ENCODE measurements at places on chromosomes 3 and 15.

- no peak for DNase-seq
Observed at GRCh38 chr15:99143655-99144610, 39.1 kb downstream of the SYNM start.

- no peak for DNase-seq
Observed at GRCh38 chr15:96332637-96333121, 2.2 kb downstream of the NR2F2 start.

DNA sequence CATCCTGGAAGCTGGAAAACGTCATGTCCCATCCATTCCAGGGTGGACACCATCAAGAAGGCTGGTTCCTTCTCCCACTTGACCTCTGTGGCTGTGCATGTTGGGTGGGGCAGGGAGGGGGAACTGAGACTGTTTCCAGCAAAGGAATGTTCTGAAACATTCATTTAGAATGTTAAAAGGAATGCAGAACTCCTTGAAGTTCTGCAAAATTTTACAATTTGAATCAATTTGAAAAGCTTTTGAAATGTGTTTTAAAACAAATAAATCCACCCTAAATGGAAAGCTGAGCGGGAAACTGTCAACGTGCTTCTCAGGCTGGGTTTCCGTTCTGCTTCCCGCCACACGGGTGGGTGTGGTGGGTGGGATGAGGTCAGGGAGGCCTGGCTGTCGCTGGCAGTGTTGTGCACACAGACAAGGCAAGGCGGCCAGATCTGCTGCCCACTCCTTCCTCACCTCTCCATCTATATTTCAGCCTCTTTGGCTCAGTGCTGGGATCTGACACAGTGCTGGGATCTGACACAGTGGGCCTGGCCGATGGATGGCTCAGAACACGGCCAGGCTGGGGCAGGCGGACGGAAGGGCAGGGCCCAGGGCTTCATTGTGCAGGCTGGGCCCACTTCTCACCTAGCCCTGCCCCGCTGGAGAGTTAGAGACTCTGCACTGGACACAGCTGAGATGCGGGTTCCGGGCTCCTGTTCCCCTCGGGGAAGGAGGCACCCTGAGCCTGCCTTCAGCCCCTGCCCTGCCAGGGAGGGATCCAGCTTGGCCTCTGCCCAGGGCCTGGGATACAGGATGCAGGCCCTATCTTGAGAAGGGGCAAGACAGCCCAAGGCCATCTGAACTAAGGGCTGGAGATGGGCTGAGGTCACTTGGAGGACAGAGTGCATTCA is 110.4 kb downstream of the TMEM266 start:
- DNase-seq = no peak

- no peak for DNase-seq
Observed at GRCh38 chr15:52417521-52417920, 111.2 kb downstream of the MYO5A start.

DNA sequence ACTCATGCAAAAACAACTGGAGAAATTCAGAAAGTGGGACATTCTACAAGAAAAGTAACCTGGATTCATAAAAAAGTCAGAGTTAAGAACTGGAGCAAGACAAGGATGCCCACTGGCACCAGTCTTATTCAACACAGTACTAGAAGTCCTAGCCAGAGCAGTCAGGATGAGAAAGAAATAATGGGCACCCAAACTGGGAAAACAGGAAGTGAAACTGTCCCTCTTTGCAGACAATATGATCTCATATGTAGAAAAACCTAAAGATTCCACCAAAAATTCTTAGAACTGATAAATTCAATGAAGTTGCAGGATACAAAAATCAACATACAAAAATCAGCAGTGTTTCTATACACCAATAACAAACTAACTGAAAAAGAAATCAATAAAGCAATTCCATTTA is 37.4 kb downstream of the TXNRD3 start:
- no peak for DNase-seq

GRCh38 chr15:67883234-67883773 is 43.5 kb upstream of the RNU6-1 start:
- no peak for DNase-seq

DNA sequence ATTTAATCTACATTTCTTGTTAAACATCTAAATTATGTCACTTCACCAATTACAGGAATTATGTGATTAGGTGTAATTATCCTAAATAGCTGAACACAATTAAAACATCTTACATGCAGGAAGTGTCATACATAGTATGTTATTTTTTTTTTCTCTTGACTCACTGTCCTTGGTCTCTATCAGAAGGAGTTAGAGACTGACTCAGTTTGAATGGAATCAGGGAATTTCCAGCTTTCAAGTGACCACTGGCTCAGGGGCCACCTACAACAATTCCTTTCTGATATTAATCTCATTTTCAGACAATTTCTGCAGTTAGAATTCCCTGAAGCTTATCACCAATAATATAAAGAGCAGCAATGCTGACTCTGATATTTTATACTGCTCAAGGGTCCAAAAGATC is 400.7 kb downstream of the ROBO1 start:
- no peak for DNase-seq

GRCh38 chr3:148816427-148816826 is 11.2 kb upstream of the CPB1 start:
- DNase-seq = no peak

DNA sequence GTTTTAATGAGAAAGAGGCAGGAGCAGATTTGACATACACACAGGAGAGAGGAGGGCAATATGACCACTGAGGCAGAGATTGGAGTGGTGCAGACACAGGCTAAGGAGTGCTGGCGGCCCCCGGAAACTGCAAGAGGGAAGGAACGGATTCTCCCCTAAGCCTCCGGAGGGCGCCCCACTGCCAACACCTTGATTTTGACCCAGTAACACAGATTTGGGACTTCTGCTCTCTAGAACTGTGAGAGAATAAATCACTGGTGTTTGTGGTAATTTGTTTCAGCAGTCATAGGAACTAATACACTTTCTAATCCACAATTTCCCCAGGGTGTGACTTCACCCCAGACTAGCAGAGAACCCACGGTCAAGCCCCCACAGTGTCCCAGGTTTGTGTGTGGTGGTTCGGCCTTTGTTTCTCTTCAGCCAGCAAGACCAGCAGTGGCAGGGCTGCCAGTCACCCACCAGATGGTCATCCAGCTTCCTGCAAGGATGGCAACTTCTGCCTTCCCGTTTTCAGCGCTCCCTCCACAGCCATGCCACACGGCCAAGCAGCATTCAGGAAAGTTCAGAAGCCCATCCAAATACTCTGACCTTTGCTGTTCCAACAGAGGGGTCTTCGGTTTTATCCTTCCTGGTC is 23.6 kb upstream of the TSPAN3 start:
- no peak for DNase-seq

- no peak for DNase-seq
Observed at GRCh38 chr15:85704066-85704465, 90.7 kb downstream of the KLHL25 start.

DNA sequence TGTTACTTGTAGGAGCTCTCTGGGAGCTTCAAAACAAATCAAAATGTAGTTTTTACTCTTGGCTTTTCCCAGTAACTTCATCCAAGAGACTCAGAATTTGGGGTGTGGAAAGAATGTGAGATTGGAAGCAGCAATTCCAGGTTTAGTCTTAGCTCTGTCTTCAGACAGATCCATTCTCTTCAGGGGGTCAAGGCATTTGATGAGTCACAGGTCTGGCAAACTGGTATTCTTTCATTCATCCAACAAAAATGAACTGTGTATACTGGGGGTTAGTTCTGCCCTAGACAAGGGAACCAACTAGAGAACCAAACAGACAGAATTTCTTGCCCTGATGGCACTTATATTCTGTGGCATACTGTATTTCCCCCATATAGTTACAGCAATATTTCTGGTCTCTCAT is 36.3 kb upstream of the CADPS start:
- DNase-seq = no peak

GRCh38 chr3:99990179-99990578 is 124.1 kb downstream of the FILIP1L start:
- DNase-seq = no peak

GRCh38 chr3:72229952-72230351 is 445.0 kb upstream of the PROK2 start:
- DNase-seq = no peak

GRCh38 chr15:81886591-81886990 is 159.2 kb downstream of the MEX3B start:
- no peak for DNase-seq

GRCh38 chr15:28918141-28918983 is 32.6 kb downstream of the APBA2 start:
- no peak for DNase-seq

GRCh38 chr3:63585927-63586326 is 66.5 kb upstream of the SNTN start:
- no peak for DNase-seq

DNA sequence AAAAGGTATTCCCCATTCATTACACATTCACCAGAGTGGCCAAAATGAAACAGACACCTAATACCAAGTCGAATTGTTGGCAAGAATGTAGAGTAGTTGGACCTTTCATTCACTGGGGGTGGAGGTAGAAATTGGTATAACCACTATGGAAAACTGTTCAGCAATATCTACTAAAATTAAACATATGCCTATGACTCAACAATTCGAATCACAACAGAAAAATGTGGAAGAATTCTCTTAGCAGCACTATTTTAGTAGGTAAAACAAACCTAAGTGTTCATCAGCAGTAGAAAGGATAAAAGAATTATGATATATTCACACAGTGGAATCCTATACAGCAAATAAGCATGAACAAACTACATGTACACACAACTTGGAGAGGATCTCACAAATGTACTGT is 30.6 kb downstream of the POLG start:
- DNase-seq = no peak

DNA sequence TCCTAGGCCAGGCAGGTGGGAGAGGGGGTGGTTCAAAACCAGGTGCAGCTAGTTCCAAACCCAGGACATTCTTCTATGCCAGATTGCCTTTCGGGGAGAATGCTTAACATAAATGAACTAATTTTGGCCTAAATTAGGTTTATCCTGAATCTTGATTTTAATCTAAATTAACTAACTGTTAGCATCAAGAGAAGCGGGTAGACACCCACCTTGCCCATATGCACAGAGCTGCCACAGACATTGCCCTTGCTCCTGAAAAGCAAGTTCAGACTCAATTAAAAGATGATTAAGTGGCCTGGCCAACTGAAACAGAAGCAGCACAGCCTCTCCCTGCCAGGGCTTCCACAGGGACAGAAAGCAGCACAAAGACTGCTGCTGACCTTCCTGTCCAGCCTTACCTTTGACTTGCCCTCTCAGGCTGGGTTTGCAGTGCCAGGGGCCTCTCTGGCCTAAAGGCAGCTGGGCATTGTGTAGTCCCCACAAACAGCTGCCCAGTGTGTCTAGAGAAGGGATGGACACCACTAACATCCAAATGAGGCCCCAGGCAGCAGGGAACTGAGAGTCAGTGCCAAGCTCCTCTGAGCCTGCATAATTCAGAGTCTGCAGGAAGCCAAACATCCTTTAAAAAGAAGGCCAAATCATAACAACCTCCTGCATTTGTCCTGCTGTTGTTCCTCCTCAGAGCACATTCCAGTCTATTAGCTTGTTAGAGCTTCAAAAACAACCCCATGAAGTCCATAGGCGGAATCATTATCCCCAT is 15.4 kb upstream of the OXTR start:
- DNase-seq = peak; percentile 46

- no peak for DNase-seq
Observed at GRCh38 chr3:147412917-147413685, 3.9 kb downstream of the ZIC1 start.

DNA sequence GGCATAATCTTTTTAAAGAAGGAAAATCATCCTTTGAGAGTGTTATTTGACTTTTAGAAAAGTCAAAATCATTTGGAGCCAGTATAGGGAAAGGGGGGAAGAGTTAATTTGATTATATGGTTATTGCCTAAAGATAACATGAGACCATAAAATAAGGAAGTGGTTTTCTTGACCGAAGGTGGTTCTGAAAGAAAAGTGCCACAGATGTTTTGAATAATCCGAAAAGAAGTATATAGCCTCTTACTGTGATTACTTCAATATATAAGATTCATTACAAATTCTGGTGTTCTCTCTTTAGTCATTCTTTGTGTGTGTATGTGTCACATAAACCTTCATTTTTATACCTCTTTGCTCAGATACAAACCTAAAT is 1.1 kb downstream of the DNAJB11 start:
- no peak for DNase-seq

DNA sequence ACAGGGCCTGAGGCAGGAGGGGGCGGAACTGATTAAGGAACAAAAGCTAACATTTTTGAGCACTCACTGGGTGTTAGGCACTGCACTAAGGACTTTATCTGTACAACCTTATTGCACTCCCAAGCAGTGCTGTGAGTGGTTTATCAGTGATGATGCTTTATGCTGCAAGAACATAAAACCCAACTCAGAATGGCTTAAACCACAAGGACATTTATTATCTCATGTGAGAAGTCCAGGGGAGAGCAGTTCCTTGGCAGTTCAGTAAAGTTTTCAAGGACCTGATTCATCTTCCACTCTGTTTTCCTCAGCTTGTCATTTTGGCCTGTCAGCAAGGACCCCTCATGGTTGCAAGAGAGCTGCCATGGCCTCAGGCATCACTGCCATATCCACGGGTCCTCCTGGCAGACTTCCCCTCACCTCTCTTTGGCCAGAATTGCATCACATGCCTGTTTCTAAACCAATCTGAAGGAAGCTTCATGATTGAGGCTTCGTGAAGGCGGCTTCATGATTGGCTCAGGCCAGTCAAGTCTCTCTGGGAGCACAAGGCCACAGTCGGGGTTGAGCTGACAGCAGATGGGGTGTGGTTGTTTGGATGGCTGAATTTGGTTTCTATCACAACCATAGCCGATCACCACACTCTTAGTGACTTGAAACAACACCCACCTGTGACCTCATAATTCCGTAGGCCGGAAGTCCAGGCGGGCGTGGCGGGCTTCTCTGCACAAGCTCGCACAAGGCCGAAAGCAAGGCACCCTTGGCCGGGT is 15.8 kb downstream of the EFCC1 start:
- DNase-seq = no peak

- DNase-seq = no peak
Observed at GRCh38 chr15:60257591-60258159, 140.1 kb downstream of the ANXA2 start.

- no peak for DNase-seq
Observed at GRCh38 chr3:17076940-17077605, 192.3 kb downstream of the PLCL2 start.

DNA sequence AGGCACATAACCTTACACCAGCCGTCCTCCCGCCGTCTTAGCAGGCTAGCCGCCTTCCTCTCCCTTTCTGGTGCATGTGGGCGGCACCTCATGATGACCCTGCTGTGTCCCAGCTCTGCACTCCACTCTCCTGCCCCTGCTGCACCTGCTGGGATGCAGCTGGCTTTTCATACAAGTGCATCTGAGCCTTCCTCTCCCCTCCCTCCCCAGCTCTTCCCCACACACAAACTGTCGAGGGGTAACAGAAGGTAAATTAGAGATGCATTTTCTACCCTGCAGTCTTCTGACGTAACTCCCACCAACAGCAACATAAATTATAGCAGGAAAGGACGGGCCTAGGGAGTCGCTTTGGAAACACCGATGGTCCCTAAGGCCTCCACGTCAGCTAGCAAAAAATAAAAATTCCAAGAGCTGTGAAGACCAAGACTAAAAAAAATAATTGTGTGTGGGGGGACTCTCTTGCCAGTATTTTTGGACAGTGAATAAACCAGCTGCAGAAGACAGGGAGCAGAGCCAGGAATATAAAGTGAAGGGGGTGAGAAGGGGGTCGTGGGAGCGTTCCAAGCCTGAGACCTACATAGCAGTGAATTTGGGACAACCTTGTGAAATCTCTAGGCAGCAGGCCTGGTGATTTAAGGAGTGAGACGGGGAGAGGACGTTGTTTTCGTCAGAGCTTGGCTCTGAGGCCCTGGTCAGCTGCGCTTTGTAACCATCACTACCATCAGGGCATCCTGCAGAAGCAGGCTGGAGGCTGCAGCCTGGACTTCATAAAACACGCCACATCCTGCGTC is 216.2 kb downstream of the ADAMTS17 start:
- DNase-seq = no peak

- DNase-seq = no peak
Observed at GRCh38 chr15:43463507-43463906, 29.4 kb downstream of the TP53BP1 start.

- no peak for DNase-seq
Observed at GRCh38 chr15:95932141-95932540, 398.4 kb upstream of the NR2F2 start.
